Psoas muscle (tissue), 8 donors: ENCODE measurements at places on chromosomes 12 and 14.
A peak's percentile ranks its signal among the peaks of the same experiment; 100 is the strongest.

DNA sequence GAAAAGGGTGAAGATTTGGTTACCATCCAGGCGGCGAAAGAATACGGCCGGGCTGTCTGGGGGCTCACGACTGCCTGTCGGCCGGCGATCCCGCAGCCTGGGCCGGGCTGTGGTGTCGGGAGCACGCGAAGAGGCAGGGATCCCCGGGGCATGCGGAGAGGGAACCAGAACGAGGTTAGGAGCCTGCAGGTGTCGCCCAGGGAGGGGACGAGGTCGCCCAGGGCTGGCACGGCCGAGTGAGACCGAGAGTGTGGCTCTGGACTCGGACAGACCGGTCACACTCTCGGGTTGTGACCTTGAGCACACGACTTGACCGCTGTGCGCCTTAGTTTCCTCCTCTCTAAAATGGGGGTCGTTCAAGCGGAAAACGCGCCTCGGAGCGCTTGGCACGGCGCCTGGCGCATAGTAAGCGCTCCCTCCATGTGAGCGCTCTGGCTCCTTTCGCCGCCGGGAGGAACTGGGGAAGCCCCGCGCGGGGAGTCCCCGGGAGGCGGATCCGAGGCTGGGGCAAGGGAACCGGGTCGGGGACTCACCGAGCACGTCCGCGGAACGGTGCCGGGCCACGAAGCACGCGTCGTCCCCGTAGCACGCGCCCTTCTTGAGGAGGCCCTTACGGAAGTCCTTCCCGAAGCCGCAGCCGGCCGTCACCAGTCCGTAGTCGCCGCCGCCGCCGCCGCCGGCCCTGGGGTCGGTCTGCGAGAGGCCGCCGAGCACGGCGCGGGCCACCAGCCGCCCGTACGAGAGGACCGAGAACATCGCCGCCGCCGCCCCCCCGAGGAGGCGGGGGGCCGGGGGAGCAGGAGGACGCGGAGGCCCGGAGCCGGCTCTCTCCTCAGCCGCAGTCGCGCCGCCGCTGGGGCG, 612 bp downstream of the PPTC7 start:
- DNase-seq, result peak; percentile 84

DNA sequence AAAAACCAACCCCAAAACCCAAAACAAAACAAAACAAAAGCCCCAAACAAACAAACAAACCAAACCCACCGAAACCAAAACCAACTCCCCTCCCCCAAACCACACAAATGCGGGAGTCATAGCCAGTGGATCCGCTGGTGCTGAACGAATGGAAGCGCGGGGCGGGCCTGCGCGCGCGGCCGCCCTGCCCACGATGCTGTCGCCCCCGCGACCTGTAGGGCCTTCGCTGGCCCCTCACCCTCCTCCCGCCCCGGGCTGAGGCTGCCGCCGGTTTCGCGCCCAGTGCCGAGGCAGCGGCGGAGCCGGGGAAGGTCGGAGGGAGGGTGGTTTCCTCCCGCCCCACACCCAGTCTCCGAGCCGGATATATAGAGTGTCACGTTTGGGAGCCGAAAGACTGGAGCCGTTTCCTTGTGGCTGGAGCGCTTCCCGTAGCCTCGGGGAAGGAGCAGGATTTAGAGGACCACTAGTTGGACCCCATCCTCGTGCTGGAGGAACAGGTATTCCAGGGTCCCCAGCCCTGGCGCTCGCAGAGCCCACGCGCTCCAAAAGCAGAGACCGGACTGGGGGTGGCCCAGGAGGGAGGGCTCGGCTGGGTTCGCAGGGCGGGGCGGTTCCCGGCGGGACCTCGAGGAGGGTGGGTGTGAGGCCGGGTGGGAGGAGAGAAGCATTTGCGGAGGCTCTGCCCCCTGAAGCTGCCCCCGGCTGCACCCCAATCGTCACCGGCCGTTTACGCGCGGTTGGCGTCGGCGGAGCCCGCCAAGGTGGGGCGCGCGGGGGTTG, at the start of gene FAR2:
TSS of gene FAR2 (plus strand) at position 368 of the 780 bp plus-strand sequence. CDS start 121,172 bp downstream, outside the sequence.
- DNase-seq, result peak; percentile 58

DNA sequence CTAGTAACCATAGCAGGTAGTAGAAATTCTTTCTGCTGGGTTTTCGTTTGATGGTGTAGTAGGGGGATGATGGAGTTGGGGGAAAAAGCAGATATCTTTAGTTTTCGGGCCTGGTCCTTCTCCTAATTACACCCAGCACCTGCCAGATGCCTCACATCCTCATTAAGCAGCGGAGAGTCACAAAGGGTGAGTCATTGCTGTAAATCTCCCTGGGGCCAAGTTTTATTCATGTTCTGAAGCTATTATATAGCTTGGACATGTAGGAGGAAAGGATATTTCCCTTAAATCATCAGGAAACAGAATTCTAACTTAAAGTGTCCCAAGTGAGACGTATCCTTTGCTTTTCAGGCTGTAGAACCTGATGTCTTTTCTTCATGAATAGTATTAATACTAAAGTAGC, 4.9 kb upstream of the NECAP1 start:
- DNase-seq, result no peak

DNA sequence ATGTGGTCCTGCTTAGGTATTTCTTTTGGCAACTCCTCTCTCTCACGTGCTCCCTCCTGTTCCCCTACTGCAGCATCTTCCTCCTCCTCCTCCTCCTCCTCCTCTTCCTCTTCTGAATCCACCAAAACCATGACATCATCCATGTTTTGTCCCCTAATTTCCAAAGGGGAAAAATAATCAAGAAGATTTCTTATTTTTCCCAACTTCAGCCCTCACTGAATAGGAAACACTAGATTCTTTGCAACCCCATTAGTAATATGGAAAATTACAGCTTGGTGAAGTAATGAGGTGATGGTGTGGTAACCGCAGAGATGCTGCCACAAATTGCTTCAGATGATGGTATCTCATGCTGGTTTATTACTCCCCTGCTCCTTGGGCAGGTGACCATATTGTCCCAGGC, 7.5 kb upstream of the WSB2 start:
- no peak for DNase-seq
